ENCODE measurements at places on chromosomes 5 and 9. TPM values are rescaled to one million over a fixed set of nuclear protein-coding genes. Genes with fewer than 3 reads are reported as not detected.

DNA sequence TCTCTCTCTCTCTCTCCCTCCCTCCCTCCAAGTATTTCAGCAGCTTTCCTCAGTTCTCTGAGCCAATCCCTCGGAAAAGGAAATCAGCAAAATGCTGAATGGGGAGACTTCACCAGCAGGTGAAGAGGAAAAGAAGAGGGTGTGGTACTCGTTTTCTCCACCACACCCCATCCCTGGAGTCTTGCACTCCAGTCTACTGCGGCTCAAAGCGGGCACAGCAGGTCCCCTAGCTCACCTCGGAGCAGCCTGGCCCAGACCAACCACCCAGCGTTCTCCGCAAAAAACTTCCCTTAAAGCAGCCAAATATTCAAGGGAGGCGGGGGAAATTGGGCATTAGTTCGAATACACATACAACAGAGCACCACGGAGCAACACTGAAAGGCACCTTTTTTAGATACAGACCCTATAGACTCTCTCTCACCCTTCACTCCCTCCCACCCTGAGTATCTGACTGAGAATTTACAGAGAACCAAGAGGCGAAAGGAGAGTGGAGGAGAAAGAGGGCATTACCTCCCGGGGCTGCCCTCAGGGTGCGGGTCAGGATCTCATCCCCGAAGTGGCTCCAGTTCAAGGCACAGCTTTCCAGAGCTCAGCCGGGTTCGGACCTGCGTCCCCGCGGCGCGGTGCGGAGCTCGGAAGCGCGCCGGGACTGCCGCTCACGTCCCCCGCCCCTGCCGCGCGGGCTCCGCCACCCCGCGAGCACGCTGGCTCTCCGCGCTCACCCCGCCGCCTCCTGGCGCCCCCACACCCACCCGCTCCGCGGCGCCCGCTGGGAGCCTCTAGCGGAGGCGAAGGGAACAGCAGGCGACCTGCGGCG lies 1638.5 kb upstream of the C9orf72 start:
- DNase-seq = no peak

GRCh38 chr5:173103411-173103810 lies 40.9 kb upstream of the BNIP1 start:
- DNase-seq = no peak

- no peak for DNase-seq
Observed at GRCh38 chr9:5869315-5870019, 21.2 kb upstream of the MLANA start.

Gene MAMDC4
- total RNA-seq = 0.28 TPM

Gene ORM1
- 0.18 TPM for total RNA-seq

Gene OR1J2
- total RNA-seq = not detected
